ENCODE measurements at places on chromosomes 13 and 19.

DNA sequence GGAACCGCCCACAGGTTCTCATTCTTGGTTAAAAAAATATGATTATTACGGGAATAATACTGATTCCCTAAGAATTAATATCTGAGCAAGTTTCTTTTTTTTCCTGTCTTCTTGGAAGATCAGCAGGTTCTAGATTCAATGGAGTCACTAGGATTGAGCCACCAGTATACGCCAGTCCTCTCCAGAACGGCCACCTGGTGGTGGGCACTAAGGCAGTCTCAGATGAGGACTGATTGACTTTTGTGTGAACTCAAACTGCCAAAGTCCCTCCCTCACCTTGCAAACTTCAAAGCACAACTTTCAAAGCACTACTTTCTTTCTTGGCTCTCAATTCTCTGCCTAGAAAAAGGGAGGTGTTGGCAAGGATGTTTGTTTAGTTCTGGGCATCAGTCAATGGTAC, 33.3 kb upstream of the ALOX5AP start:
- no peak for DNase-seq

DNA sequence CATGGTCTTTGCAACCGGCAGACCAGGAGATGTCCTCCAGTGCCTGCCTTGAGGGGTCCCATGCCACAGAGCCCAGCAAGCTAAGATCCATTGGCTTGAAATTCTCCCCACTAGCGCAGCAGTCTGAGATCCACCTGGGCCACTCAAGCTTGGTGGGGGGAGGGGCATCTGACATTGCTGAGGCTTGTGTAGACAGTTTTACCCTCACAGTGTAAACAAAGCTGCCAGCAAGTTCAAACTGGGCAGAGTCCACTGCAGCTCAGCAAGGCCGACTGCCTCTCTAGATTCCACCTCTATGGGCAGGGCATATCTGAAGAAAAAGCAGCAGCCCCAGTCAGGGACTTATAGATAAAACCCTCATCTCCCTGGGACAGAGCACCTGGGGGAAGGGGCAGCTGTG, 32.0 kb upstream of the ITM2B start:
- DNase-seq: no peak

GRCh38 chr19:418761-419671, 10.1 kb upstream of the C2CD4C start:
- no peak for DNase-seq

DNA sequence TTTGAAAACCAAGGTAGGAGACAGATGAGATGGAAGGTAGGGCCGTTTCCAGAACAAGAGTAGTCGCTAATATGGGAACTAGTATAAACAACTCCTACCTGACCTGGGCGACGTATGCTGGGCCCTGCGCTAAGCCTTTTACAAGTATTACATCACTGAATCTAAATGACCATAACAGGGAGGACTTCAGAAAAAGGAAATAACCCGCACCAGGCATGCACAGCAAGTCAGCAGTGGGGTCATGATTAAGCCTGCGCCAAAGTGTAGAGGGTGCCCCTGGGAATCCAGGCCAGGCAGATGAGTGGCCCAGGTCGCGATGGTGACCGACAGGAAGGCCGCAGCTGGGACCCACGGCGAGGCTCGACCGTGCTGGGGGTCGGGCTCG, 613 bp downstream of the ATP13A1 start:
- DNase-seq: no peak

GRCh38 chr19:51702103-51702824, 9.1 kb downstream of the SPACA6 start:
- peak; percentile 67 for DNase-seq

GRCh38 chr13:75618308-75618707, 17.8 kb upstream of the LMO7 start:
- no peak for DNase-seq

- DNase-seq: no peak
Measured at GRCh38 chr13:50612717-50613116, 230.8 kb downstream of the DLEU7 start.

DNA sequence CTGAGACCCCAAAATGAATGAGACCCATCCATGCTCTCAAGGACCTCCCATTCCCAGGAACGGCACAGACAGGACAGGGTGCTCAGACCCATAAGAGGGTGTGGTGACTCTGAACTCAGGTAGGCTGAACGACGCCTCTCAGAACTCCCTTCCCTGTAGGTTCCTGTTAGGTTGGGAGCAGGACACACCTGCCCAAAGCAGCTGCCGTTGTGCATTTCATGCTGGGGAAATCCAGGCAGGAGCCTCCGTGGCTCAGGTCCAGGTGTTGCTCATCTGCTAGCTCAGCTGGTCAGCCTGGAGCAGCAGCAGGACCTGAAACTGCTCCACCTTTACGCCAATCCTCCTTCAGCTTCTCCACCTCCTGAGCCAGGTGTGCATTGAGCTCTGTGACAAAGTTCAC, 19.1 kb upstream of the TEX101 start:
- no peak for DNase-seq

DNA sequence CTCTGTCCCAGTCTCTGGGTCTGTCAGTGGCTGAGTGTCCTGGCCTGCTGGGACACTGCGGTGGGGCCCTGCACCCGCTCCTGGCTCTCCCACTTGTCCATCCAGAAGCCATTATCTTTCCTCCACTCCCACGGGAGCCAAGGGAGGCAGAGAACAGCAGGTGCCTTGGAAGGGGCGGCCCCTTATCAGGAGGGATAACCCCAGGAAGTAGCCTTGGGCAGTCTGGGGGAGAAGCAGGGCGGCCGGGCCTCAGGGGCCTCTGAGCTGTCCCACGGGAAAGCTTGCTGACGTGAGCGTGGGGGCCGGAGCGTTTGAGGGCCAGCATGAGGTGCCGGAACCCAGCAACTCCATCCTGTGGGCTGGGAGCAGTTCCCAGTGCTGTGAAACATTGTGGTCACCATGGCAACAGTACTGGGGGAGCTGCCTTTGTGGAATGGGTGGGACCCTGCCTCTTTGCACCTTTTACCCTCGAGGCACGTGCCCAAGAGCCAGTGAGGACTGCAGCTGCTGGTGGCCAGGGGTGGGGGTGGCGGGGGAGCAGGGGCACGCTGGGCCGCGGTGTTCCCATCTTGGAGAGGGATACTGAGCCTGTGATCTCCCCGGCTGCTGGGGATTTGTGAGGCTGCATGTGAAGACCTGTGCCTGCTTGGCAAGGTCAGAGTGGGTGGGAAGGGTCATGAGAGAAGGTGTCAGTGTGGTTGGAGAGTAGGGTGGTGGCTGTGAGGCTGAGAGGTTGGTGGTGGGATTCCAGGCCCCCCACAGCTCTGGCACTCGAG, 20.9 kb downstream of the KLHL26 start:
- peak; percentile 59 for DNase-seq

- no peak for DNase-seq
Measured at GRCh38 chr19:39969681-39970424, 1.1 kb upstream of the PSMC4 start.

GRCh38 chr19:18157465-18158063, 4.6 kb downstream of the PIK3R2 start:
- DNase-seq: peak; percentile 77

GRCh38 chr19:18517606-18518005, 4.3 kb downstream of the ELL start:
- no peak for DNase-seq

DNA sequence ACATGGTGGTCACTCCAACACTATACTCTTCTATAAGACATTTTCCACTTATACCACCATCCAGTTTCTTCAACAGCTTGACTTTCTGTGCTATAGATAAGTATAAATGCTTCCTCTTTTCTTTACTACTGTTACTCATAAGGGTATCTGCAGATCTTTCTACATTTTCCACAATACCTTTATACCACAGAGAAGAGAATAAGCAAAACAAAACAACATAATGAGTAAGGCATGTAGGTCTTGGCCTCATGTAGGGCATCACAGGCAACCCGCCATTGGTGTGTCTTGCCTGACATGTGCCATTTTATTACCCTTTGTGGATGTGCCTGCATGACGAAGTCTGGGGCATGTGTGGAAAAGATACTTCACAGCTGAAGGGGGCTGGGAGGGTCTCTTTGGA, 265.3 kb upstream of the STARD13 start:
- no peak for DNase-seq

GRCh38 chr19:42281827-42282762, 13.0 kb downstream of the CIC start:
- DNase-seq: peak; percentile 74

DNA sequence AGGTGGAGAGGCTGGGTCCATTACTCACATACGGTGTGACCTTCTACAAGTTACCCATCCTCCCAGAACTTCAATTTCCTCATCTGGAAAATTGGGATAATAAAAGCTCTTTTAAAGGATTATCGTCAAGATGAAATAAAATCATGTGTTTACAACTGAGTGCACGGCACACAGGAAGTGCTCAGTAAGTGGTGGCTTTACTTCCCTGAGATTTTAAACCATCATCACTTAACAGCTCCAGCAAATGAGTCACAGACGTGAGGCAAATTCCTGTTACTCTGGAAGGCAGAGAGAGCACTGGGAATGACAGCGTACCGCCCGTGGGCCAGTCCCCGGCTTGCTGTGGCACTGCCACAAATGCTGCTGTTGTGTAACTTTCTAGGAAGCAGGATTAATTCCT, 64.1 kb downstream of the MRPL57 start:
- DNase-seq: no peak

DNA sequence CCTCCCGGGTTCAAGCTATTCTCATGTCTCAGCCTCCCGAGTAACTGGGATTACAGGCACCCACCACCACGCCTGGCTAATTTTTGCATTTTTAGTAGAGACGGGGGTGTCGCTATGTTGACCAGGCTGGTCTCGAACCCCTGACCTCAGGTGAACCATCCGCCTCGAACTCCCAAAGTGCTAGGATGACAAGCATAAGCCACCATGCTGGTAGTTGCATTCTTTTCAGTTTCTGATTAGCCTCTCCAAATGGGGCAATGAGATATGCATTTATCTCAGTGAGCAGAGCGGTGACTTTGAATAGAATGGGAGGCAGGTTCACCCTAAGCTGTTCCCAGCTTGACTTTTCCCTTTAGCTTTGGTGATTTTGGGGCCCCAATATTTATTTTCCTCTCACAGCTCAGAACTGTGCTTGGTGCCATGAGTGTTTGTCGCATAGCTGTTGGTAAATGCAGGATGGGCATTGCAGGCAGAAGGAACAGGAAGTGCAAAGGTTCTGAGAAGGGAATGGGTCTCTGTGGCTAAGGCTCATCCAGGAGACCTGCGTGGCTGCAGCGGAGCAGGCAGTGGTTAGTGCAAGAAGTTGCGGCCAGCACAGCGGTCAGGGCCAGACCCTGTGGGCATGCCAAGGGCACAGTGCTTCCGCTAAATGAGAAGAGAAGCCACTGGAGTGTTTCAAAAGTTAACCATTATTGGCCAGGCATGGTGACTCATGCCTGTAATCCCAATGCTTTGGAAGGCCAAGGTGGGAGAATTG, 20.7 kb downstream of the LYPD3 start:
- no peak for DNase-seq

GRCh38 chr13:110265341-110265681, 41.6 kb downstream of the COL4A1 start:
- no peak for DNase-seq

DNA sequence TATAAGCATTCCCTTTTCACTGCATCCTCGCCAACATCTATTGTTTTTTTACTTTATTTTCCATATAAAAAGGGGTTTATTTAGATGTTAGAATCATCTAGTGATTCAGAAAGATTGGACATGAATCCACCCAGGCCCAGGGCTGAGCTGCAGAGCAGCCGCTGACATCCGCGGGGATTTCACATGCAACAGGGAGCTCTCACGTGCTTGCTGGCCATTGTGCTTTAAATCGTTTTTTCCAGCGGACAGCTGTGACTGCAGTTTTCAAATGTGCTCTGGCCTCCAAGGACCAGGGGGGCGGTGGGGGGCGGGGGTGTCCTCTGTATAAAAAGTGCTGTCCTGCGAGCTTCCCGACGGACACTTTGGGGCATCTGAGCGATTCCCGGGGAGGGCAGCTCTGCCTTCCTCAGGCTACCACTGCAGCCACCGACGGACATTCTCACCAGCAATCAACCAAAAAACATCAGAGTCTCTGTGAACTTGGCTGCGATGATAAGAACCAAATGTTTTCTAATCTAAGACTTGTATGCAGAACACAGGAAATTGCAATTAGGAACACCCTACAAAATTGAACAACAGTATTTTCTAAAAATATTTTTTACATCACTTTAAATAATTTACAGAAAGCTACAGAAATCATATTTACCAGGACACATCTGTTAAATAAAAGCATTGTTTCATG, 12.6 kb downstream of the RB1 start:
- DNase-seq: peak; percentile 44

GRCh38 chr13:26785838-26786630, 25.4 kb upstream of the GPR12 start:
- no peak for DNase-seq

GRCh38 chr13:22285867-22286266, 615.0 kb downstream of the FGF9 start:
- DNase-seq: no peak

DNA sequence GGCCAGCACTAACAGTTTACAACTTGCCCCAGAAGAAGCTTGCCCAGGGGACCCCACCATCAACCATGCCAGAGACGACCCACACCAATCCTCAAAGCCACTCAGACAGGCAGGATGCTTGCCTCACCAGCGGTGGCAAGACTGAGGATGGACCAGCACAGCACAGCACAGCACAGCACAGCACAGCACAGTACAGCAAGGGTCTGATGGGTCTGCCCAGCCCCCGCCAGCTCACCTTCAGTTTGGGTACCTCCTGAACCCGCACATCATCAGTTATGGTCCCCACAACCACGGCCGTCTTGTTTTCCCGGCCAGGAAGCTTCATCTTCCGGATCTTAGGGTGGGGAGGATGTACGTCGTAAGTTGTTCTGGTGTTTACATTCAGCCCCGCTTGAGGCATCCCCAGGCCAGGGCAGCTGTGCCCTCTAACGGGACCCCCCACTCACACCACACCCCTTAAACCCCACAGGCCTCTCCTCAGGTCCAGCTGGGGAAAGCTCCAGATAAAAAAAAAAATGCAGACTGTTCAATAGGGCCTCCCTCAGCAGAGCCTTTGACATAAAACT, 1.7 kb upstream of the FAM83E start:
- DNase-seq: no peak

- DNase-seq: peak; percentile 99
Measured at GRCh38 chr19:40714441-40715299, 2.0 kb downstream of the COQ8B start.

DNA sequence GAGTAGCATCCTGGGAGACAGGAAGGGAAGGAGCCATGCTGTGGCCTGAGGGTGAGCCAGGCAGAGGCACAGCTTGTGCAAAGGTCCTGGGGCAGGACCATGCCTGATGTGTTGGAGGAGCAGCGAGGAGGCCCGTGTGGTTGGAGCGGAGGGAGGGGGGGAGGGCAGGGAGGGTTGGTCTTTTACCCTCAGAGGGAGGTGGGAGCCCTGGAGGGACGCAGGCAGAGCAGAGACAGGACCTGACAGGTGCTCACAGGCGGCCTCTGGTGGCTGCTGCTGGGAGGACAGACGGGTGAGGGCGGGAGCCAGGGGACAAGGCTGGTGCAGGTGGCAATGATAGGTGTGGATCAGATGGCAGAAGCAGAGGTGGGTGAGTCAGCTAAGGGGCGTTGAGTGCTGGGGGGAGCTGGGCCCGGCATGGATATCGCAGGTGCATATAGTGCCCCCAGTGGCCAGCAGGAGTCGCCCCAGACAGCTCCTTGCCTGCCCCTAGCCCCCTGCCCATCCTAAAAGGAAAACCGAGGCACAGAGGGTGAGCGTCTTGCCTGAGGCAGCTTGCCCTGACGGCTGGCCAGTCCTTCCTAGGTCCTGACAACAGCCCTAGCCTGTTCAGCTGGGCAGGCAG, 9.8 kb upstream of the GNA15 start:
- DNase-seq: peak; percentile 60
